Stimulated activated CD4-positive, alpha-beta T cell treated with anti-CD3 and anti-CD28 coated beads, TNF-alpha, amount 100 ng/mL, for 1 hour (primary cell): ENCODE measurements at places on chromosomes 4 and X.

- DNase-seq = no peak
These were observed 14.6 kb downstream of the ADGRL3 start for GRCh38 chr4:61214680-61215079.

DNA sequence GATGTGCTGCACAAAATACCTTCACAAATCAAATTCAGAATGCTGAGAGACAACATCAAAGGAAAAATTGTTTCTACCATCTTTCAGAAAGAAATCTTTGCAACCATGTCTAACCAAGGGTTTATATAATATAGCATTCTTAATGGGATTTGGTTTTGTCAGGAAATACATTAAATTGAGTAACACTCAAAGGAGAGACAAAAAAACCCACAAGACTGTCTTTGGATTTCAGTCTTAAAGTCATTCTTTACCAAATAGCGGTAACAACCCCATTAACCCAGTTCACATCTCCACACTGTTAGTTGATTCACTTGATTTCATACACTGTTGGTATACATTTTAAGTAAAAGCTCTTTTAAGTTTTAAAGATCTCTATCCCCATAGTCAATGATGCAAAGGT, 145.7 kb upstream of the EDNRA start:
- DNase-seq = no peak

- DNase-seq = no peak
These were observed 89.3 kb downstream of the MGST2 start for GRCh38 chr4:139754938-139755337.

GRCh38 chr4:24195991-24196736, 306.3 kb upstream of the PPARGC1A start:
- no peak for DNase-seq

DNA sequence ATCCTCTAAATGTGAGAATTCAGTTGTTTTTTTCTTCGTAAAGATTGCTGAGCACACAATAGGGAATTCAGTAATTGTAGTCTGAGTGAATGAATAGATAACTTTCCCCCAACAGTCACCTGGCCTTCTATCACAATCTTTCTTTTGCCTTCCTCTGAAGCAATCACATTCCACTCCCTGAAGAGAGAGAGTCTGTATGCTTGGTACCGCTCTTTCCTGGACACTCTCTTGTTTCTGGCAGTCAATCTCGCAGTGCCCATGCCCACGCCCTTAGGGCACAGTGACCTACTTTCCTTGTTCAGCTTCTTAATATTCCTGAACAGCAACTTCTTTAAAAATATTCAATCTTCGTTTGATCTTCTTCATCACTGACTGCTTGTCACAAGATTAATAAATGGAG, 255.9 kb downstream of the ADAMTS3 start:
- no peak for DNase-seq

GRCh38 chrX:130246084-130246483, 22.6 kb downstream of the ZNF280C start:
- no peak for DNase-seq

DNA sequence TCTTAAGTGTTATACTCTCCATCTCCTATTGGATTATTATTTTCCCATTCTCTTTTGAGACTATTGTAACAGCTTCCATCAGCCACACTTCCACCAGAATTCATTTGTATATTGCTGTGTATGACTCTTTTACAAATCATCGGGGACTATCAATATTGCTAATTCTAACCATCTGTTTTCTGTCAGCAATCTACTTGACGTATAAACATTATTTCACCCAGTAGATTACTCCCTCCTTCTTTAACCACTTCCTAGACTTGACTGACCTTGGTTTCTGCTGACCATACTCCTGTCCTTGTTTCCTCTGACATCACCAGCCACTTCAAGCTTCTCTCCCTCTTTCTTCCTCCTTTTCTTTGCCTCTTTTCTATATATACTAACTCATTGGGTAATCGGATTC, 402.9 kb downstream of the PCDH18 start:
- no peak for DNase-seq
